NCI-H187 (cell line): ENCODE measurements at places on chromosomes 13 and 19.

DNA sequence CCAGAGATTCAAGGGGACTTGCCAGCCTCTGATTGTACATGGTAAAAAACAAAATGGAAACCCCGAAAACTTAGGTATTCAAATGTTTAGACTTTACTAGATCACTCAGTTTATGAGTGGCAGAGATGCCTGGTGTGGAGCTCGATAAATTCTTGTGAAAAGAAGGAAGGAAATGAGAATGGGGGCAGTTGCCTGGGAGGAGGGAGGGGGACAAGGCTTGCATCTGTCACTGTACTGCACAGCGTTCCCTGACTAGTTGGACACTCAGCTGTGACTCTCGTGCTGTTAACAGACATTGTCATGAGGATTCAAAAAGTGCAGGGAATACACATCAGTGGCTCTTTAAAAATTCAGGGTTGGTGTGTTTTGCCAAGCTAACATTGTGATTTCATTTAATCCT, 232.9 kb downstream of the ZIC5 start:
- DNase-seq, result no peak

- no peak for DNase-seq
Observed at GRCh38 chr13:34076319-34076718, 258.4 kb downstream of the RFC3 start.

GRCh38 chr19:49475995-49476880, 2.2 kb downstream of the FLT3LG start:
- no peak for DNase-seq

DNA sequence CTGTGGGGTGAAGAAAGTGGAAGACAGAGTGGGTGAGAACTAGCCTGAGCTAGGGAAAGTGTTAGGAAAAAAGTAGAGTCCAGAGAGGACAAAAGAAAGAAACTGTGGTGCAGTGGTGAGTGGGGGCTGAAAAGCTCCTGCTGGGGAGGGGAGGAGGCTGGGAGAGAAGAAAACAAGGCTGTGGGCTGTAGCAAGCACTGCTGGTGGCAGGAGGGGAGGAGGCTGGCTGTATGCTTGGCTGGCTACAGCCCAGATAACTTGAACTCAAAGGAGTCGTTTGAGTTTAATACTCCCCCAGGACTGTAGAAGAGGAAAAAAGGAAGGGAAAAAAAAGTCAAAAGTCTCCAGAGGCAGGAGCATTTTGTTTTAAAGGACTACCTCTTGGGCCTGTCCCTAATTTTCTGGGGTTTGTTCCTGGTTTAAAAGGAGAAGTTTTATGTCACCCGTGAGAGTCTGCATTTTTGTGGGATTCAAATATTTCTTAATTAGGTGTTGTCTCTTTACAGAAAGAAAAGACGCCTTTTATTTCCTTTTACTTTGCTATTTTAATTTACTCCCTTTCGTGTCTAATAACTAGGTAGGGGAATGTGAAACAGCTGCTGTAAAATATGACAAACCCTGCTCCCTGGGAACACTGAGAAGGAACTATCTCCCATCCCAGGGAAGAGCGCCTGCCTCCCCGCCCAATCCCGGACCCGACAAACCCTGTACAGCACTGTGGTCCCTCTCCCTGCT, 21.7 kb downstream of the ZIC5 start:
- no peak for DNase-seq

GRCh38 chr13:21465710-21466160, 6.6 kb upstream of the ZDHHC20 start:
- no peak for DNase-seq

DNA sequence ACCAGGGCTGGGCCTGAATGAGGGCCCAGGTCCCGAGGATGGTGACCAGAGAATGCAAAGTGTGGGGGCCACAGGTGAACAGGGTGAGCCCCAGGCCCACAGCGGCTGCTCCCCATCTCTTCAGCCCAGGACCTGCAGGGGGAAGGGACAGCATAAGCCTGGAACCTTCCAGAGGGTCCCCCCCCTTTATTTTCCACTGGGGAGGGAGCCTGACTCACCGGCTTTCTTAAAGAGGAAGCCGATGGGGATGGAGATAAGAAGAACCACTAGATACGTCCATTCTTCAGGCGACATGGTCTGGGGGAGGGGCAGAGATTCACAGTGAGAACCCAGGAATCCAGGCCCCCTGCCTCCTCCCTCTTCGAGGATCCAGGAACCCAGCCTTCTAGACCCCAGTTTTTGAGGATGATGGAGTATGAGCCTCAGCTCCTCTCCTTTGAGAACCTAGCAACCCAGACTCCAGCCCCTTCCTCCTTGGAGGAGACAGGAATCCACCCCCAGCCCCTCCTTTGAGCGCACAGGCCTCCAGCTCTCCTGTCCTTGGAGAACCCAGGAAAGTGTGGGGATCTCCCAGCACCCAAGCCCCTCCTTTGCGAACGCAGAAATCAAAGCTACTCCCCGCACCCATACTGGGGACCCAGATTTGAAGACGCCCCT, 1.0 kb downstream of the MBOAT7 start:
- no peak for DNase-seq

- peak; percentile 66 for DNase-seq
Observed at GRCh38 chr19:12840091-12841079, 2.1 kb downstream of the MAST1 start.

DNA sequence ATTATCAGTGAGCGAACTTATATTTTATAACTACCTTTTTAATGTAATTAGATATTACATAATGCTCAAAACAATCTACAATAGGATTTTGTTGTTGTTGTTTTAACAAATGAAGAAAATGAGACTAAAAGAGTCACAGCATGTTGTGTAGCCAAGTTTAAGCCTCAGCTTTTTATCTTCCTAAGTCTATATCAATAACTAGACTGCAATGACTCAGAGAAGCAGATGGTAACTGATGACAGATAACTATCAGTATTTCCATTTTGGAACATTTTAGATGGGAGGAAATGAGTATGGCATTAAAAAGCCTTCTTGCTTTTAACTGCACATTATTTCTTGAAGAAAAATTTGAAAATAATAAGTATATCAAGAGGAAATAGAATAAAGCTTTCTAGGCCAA, 825.2 kb downstream of the SLITRK1 start:
- DNase-seq, result no peak

DNA sequence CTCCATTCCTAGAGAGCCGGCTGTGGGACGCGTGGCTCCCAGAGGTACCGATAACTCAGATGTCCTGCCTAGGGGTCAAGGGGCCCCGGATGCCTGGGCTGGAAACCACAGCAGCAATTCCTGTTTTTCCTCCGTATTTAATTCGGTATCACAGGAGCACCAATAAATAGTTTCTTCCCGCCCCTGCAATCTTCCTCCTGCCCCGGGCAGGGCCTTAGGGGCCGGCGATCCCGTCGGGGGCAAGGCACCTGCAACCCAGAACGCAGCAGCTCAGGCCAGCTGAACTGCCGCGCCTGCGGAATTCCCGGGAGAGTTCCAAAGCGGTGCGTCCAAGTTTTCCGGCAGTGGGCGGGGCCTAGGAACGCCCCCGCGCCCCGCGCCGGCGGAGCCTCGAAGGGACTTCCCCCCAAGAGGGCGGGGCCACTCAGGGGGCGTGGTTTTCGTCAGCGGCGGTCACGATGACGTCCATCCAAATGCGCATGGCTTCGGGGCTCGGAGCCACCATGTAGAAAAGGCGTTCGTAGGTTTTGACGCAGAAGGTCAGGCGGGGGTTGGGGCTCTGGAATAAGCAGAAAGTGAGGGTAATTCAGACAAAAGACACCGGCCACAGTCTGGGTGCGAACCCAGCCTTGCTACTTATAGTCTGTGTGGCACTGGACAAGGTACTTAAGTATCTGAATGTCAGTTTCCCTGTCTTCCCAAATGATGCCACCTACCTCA, 9.7 kb upstream of the LYPD3 start:
- DNase-seq, result peak; percentile 59

DNA sequence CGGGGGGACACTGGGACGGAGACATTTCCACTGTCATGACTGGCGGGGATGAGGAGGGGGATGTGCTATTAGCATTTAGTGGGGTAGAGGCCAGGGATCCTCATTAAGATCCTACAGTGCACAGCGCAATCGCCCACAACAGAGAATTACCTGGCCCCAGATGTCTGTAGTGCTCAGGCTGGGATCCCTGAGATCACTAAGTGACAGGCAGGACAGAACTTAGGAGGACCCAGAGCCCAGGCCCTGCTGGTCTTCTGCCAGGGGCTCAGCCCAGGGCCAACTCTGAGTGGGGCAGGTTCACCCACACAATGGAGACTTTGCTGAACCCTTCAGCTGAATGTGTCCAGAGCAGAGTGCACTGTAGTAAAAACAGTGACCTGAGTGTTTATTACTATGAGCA, 4.6 kb downstream of the RANBP3 start:
- DNase-seq, result no peak

GRCh38 chr19:3233116-3233515, 8.7 kb downstream of the CELF5 start:
- DNase-seq, result no peak

DNA sequence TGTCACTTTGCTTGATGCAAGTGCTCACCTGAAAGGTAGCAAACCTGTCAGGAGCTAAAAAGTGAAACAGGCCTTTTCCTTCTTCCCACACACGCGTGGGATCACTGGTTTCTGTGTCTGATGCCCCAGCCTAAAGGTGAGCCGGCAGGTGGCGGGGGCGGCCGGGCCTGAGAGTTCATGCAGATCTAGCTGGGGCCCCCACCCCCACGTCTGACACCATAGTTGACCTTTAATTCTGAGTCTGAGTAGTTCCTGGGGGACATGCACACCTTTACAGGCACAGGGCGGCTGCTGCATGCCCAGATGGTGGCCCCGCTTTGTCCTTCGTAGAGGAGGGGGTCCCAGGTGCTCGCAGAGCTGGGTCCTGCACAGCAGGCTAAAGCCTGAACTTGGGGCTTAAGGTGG, 345.3 kb downstream of the TEX29 start:
- no peak for DNase-seq

- no peak for DNase-seq
Observed at GRCh38 chr13:48652851-48653471, 768 bp upstream of the CYSLTR2 start.

GRCh38 chr13:33838647-33839046, 20.7 kb downstream of the RFC3 start:
- DNase-seq, result no peak

GRCh38 chr19:38285567-38285966, 18.5 kb upstream of the C19orf33 start:
- DNase-seq, result no peak

GRCh38 chr13:33264620-33264978, 21.0 kb downstream of the STARD13 start:
- DNase-seq, result no peak

DNA sequence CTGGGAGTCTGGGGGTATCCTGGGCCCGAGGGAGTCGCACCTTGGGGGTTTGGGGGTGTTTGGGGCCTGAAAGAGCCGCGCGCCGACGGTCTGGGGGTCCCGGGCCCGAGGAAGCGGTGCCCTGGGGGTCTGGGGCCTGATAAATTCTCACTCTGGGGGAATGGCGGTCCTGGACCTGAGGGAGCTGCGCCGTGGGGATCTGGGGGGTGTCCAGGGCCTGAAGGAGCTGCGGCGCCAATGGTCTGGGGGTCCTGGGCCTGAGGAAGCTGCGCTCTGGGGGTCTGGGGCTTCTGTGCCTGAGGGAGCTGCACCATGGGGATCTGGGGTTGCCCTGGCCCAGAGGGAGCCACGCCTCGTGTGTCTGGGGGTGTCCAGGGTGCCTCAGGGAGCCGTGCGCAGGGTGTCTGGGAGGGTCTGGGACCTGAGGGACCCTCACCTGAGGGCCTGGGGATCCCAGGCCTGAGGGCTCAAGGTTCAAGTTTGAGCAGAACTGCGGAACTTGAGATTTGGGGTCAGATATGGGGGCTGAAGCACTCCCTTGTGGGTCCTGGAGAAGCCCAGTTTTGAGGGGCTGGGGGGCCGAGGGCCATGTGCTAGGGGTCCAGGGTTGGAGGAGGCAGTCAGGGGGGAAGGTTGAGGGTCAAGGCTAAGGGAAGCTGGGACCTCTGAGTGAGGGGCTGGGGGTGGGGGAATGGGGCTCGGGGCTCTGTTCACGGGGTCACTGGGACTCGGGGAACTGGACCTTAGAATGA, 1.1 kb downstream of the HDGFL2 start:
- DNase-seq, result no peak

GRCh38 chr13:41995946-41996345, 35.0 kb upstream of the VWA8 start:
- DNase-seq, result no peak

GRCh38 chr19:40377876-40378385, 12.1 kb downstream of the HIPK4 start:
- no peak for DNase-seq

GRCh38 chr19:13022859-13023636, 27.8 kb downstream of the NFIX start:
- DNase-seq, result no peak

DNA sequence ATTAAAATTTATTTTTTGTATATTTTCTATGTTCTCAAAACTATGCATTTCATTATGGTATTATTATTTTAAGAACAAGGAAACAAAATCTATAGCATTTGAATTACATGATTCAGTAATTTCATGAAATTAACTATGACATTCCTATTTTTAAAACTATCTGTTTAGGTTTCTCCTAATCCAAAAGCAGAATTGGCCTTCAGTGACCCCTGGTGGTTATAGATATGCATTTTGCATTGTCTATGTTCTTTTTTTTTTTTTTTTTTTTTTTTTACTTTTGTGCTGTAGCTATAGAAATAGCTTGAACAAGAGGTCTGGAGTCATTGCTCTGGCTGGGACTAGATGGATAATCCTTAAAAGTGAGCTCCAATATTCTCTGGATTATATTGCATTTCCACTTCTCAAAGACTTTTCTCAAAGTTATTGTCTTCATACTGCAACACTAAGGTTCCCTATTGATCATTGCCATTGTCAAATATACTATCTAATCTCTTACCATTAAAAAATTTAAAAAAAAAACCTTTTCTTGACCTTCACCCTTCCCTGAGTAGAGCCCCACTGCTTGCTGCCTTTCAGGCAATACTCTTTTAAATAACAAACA, 15.9 kb upstream of the DNAJC3 start:
- DNase-seq, result no peak

DNA sequence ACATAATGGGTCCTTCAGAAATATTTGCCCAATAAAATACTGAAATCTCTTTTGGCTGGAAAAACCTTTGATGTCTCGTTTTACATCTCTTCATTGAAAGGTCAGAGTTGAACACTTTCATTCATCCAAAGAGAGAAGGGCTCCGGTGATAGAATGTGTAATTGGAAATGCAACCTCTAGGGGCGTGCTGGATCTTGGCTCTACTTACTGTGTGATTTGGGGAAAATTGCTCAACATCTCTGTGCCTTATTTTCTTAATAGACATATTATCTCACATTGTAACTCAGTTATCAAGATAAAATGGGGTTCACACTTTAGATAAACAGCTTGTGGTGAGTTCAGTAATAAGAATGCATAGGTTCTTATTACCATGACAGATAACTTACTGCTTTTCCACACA, 1444.1 kb downstream of the SLITRK5 start:
- no peak for DNase-seq

- DNase-seq, result no peak
Observed at GRCh38 chr13:59673286-59673685, 490.4 kb downstream of the DIAPH3 start.
